NCI-H82 (cell line): ENCODE measurements at places on chromosomes 7 and 10.
A peak's percentile ranks its signal among the peaks of the same experiment; 100 is the strongest.

- no peak for DNase-seq
Measured at GRCh38 chr10:113485736-113486135, 67.1 kb upstream of the HABP2 start.

GRCh38 chr10:51103554-51104217 lies 29.4 kb downstream of the PRKG1 start:
- no peak for DNase-seq

DNA sequence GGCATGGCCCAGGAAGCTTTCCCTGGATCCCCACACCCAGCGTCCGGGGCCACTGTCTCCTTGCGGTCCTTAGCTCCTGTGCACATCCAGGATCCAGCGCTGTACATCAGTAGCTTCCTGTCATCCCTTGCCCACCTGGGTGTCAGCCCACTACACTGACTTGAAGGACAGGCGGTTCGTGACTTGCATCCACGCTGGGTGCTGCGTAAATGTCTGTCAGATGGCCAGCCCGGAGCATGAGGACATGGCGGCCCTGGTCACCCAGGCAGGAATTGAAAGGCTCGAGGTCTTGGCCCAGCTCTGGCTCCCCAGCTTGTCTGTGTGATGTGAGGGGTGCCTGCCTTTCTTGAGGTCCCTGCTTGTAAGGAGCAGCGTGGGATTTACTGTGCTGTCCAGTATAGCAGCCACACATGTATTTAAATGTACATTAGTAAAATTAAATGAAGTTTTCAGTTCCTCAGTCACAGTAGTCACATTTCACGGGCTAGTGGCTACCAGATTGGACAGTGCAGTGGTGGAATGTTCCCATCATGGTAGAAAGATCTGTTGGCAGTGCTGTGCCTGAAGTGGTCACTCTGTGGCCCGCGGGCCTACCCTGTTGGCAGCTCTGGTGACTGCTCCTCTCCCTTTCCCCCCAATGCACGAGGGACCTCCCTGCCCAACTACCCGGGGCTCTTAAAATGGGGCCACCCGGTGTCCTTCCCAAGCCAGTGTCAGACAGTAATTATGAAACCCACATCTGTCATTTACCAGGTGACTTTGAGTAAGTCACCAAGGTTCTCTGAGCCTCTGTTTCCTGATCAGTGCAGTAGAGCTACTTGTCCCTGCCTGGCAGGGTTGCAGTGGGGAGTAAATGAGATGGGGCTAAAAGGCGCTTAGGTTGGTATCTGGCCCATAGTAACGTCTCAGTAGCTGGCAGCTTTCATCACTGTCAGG lies 97.8 kb upstream of the PPIF start:
- no peak for DNase-seq

DNA sequence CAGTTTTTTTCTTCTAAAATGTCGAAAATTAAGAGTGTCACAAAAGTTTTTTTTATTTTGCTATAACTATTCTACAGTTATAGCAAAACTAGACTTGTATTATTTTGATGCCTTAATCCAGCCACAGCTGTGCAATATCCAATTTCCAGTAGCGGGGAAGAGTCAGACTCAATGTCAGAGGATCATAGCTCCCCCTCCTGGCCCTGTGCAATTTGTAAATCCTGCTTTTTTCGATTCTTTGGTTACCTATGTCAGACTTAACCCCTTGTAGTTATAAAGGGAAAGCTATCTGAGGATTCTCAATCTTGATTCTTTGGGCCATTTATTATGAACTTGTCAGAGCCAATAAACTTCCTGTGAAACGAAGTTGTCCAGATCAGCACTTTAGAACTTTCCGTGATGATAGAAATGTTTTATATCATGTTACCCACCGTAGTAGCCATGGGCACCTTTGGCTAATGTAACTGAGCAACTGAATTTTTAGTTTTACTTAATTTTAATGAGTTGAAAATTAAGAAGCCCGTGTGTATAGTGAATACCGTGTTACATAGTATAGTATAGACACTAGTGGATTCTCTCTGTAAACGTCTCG lies 87.7 kb upstream of the PRKCQ start:
- peak; percentile 75 for DNase-seq

DNA sequence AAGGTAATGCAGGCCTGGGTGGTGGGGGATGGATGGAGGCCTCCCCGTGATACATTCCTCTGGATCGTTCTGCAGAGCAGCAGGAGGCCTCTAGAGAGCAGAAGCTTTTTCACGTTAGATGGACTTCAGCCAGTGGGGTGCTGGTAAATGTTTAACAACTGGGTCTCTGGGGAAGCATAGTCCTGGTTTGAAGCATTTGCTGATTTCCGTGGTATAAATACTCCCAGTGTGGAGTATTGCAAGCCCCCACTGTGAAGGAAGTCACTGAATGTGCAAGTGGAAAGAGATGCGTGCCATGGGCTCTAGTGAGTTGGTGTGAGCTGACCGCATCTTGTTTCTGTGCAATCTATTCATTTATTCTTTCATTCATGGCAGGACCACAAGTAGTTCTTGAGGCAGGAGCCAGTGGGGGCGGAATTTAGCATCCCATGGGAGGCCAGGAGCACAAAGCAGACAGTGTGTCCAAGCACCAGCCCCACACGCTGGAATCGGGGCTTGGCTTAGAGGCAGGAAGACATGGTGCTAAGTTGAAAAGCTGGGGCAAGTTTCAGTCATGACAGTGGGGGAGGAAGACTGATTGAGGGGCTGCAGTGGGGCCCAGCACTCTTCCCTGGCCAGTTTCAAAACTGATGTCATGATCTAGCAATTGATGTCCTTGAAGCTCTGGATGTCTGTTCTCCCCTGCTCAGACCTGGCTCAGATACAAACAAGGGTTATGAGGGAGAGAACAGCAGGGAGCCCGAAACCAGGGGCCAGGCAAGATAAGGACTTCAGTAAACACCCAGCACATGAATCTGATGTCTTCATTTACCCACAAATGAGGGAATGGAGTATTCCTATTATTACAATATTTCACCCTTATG lies 280.9 kb upstream of the LYZL1 start:
- no peak for DNase-seq

DNA sequence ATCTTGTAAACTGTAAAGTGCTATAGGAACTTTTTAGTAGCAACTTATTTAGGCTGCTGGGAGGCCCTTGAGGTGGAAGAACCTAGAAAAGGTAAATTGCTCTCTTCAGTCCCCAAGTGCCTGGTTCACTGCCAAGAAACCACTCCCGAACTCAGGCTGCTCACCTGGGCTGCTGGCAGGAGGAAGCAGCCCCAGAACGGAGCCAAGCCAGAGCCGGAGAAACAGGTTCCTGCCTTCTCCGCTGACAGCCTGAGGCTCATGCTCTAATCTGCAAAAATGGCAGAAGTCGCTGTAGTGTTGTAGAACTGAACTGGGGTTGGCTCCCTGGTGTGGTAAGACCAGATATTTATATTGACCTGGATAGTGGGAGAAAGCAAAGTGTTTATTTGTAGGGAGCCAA lies 136.0 kb downstream of the CUL2 start:
- DNase-seq = no peak

- no peak for DNase-seq
Measured at GRCh38 chr7:39890411-39890810, 59.6 kb upstream of the CDK13 start.

DNA sequence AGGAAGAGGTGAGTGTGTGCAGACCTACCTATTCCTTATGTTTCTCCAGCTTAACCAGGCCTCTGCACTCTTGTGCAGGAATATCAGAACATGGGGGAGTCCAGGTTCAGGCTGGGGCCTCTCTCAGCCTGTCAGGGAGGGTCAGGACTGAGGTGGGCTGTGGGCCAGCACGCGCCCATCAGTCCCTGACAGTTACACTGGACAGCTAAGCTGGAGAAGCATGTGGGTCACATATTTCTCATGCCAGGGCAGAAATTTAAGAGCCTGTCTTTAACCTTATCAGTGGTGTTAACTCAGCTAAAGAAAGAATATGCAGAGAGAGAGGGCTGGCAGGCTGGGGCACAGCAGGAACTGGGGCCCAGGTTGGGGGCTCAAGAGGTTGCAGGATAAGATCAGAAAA lies 8.7 kb upstream of the POLD2 start:
- DNase-seq = no peak

DNA sequence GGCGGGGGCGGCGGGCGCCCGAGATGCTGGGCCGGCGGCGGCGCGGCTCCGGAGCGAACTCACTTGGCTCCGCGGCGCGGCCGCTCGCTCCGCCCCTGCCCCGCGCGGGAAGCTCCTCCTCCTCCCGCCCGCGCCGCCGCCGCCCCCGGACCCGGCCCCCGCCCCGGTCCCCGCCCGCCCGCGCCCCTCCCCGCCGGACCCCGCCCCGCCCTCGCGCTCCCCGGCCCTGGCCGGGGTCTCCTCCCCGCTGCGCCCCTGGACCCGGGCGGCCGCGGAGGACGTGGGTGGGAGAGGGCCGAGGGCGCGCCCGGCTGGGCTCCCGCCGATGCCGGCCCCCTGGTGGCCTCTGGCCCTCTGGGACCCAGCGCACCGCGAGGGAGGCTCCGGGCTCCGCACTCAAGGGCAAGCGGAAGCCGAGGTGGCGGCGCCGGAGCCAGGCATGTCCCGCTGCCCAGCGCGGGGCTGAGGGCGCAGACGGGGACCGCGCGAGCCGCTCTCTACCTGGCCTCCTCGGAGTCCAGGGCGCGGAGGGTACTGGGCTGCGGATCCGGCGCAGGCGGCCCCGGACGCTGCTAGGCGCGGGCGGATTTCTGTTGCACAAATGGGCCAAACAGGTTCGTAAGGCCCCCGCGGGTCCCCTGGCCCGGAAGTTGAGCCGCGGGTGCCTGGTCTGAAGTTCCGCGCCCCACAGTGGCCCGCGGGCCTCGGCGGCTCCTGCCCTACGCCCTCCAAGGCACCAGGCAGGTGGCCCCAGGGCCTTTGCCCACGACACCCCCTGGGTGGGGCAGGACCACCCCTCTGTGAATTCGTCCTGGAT lies at the start of gene TCERG1L:
TCERG1L (minus strand) TSS at position 61 of the 817 bp plus-strand sequence. CDS start 86 bp downstream, outside the sequence.
- no peak for DNase-seq

DNA sequence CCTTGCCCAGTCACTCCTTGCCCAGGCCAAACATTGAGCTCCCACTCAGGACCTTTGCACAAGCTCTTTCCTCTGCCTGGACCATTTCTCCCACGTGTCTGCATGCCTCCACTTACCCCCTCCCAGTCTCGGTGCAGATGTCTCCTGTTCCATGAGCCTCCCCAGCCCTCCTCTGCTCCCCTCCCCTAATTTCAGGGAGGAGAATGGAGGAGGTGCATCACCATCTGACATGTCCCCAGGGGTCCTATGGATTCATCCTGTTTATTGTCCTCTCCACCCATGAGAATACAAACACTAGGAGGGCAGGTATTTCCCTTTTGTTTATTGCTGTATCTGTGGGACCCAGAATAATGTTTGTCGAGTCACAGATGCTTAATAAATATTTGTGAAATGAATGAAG lies 8.6 kb upstream of the GRID2IP start:
- DNase-seq = no peak

- no peak for DNase-seq
Measured at GRCh38 chr10:62726142-62726541, 78.4 kb upstream of the ADO start.

- DNase-seq = no peak
Measured at GRCh38 chr7:77979219-77979618, 180.6 kb downstream of the PHTF2 start.

DNA sequence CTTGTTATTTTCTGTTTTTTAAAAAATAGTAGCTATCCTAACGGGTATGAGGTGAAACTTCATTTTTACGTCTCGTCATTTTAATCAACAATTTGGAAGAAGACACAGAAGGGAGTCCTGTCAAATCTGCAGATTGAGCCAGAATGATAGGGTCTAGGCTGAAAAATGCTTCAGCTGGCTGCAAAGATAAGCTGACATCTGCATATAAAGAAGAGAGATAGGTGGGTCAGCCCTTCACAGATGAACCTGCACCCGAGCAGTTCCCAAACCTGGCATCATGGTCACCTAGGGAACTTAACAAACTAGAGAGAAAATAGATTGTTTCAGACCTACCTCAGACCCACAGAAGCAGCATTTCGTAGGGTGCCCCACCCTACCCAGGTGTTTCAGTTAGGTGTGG lies 35.2 kb upstream of the BMPR1A start:
- DNase-seq = no peak

- DNase-seq = no peak
Measured at GRCh38 chr10:119233123-119233820, 25.9 kb downstream of the GRK5 start.

DNA sequence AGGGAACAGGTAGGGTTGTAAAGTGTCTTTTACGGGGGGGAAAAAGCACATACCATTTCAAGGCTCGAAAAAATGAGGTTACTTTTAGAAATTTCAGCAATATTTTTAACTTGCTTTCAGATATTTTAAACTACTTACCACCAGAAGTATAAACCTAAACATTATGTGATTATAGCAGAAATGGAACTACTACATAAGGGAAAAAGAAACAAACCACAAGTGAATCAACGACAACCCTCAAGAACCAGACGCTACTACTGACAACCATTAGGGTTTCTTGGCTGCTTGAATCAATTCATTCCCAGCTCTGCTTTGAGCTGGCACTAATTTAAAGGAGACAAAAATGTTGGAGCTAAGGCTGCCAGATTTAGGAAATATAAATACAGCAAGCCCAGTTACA lies 80.1 kb downstream of the ZFAND4 start:
- DNase-seq = no peak

DNA sequence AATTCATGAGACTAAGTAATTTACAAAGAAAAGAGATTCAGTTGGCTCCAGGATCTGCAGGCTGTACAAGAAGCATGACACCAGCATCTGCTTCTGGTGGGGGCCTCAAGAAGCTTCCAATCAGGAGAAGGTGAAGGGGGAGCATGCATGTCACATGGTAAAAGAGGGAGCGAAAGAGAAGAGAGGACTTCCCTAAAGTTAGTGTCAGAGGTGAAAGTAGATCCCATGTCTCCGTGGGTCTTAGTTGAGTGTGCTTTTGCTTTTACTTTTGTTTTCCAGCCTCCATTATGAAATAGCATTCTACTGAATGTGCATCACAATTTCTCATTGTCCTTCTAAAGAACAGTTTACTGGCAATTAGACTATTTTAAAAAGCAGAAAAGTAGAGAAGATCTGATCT lies 213.6 kb upstream of the FZD1 start:
- DNase-seq = no peak

- no peak for DNase-seq
Measured at GRCh38 chr10:38119038-38119437, 24.9 kb downstream of the ZNF37A start.

DNA sequence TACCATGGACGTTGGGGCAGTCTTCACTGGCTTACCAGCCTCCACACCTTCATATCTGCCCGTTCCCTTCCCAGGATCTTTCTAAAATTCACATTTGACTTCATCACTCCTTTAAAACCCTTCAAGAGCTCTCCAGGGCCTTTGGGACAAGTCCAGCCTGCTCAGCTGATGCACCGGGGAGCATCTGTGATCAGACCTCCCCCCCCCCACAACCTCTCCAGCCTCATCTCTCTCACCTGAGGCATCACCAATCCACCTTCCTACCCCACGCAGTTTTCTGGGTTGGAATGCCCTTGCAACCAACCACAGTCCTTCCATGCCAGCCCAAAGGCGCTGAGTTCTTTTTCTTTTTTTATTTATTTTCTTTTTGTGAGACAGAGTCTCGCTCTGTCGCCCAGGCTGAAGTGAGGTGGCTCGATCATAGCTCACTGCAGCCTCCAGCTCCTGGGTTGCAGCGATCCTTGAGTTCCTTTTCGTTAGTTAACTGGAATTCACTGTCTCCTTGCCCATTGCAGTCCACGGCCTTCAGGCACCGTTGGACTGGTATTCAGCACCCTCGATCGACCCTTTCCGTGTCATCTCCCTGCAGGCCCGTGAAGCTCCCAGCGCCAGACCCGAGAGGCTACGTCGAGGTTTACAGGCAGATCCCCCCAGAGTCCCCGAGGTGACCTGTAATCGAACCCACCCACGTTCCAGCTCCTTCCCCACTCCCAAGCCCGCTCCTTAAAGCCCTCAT lies 654 bp downstream of the ALKBH4 start:
- DNase-seq = peak; percentile 48

GRCh38 chr10:101938305-101939007 lies 94.9 kb upstream of the KCNIP2 start:
- no peak for DNase-seq
